Fibroblast of villous mesenchyme (primary cell): ENCODE measurements at places on chromosomes 1 and 21.
A peak's percentile ranks its signal among the peaks of the same experiment; 100 is the strongest.

DNA sequence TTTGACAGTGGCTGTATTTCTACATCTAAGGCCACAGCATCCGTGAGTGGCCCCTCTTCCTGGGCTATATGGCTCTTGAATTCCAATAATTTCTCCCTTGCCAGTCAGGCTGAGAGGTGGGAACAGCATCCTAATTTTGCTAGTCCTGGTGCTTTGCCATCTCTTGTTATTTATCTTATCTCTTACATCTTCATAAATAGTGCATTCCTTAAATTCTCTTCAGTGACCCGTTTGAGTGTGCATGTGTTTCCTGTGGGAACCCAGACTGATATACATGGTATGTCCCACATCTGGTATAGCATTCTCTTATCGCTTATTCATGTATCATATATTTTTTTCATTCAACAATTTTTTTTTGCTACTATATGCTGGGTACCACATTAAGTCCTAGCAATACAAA, 9.9 kb downstream of the S100A11 start:
- DNase-seq: peak; percentile 38

DNA sequence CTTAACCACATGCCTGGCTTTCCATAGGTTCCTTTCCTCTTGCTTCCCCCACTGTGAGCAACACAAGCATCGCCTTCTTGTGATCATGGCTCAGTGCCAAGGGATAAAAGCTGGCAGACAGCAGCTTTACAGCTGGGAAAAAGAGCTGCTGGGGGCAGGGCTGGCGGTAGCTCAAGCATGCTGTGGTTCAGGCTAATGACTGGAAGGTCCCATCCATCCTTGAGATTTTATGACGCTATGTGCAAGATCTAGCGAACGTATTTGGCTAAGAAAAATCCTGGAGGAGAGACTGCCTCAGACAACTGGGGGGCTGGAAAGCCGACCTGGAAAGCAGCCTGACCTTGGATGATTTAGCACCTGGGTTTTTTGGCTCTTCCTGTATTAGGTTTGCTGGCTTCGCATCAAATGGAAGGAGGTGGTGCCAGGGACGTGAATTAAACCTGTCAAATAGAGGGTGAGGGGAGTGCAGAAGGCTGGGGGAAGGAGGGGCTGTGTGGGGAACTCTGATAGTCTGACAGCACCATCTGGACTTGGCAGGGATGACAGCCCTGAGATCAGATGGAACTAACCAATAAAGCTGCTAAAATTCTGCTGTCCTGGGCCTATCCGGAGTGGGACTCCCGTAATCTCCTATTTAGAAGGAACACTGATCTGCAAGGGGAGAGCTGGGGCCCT, 34.8 kb downstream of the ZMYND12 start:
- peak; percentile 69 for DNase-seq

GRCh38 chr1:27527223-27527889, 37.4 kb upstream of the WASF2 start:
- DNase-seq: peak; percentile 88

DNA sequence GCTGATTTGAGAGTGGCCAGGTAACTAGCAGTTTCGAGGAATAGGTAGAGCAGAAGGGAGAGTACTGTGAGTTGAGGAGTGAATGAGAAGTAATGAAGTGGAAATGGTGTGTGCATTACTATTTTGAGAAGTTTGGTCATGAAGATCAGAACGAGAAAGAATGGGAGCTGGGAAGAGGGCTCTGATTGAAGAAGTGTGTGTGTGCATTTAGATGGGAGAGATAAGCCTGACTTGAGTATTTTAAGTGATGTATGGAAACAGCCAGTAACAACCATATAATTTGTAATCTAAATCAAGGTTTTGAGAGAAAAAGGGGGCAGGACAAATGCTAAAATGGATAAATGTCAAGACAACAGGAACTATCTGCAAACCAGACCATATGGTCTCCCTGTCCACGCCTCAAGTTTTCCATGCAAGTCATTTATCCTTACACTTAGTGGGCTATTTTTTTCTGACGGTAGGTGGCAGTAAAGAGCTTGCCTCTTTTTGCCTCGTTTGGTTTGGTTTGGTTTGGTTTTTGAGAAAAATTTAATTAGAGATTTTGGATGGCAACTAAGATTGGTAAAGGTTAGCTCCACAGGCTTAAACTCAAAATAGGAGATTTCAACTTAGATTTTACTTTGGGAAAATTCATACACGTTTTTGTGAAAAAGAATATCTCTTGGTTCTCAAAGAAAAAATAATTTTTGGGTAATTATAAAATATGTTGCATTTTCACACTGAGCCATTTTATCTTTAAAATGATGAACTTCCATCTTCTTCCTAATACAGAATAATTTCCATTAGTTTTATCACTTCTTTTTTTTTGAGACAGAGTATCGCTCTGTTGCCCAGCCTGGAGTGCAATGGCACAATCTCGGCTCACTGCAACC, 9.5 kb upstream of the B3GALNT2 start:
- peak; percentile 83 for DNase-seq

GRCh38 chr1:9145021-9145668, 16.2 kb upstream of the GPR157 start:
- DNase-seq: peak; percentile 70

DNA sequence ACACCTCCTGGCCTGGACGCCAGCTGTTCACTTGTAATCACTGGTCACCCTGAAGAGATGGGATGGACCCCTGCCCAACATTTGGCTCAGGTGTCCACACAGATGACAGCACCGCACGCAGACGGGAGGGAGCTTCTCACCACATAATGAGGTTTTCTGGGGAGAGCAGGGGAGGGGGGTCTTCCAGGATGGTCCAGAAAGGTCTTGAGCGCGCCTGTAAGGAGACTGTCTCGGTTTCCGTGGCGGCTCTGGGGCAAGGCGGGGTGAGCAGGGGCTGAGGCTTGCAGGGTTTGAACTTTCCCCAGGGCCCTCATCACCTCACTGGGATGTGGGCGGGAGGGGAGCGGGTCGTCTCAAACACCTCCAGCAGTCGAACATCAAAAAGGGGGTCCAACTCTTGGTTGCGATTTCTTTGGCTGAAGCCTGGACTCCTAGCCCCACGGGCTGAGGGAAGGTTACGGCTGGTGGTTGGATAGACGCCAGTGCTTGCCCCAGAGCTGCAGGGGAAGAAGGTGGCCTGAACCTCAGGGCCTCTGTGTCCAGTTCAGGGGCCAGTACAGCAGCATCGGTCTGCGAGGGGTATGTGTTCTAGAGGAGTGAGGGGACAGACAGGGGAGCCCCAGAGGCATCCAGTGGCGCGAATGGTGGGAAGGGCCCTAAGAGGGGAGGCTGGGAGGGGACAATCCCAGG, 53.8 kb downstream of the PRKCZ start:
- no peak for DNase-seq

GRCh38 chr1:26403656-26404055, 7.0 kb upstream of the LIN28A start:
- DNase-seq: no peak

GRCh38 chr1:52366517-52366827, 467 bp upstream of the CC2D1B start:
- no peak for DNase-seq

GRCh38 chr1:209198961-209199750, 384.4 kb upstream of the CAMK1G start:
- no peak for DNase-seq

DNA sequence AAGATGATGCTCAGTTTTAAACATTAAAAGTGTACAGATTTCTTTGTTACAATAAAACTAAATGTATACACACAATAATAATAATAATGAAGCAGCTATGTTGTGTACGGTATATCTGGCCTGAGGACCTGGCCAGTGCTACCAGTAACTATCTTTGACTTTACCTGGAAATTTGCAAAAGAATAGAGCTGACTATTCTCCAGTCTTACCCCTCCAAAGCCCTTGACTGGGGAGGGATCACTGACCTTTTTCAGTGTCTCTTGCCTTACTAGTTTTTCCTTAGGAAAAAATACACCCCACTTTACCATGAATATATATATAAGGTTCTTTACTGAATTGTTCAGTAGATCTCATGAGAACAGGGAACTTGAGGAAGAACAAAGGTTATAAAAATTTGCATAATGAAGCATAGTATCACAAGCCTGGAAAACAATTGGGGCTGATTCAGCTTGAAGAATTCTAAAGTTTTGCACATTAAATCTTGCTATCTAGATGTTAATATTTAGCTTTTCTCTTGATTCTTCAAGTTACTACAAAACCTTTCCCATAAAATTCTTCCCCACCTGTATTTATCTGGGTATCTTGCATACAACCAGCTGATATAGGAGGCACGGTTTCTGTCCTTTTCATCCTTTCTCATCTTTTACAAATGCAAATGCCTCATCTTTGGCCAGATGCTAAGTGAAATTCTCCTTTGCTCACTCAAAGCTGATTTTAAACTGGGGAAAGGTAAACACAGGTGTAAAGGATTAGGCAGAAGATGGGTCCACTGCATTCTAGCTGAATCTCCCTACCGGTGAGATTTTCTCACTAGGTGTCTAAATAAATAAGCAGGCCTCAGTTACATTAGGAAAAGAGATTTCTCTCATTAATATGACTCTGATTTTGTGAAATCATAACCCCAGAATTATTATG, 25.0 kb upstream of the SLAMF1 start:
- DNase-seq: no peak

GRCh38 chr1:65948609-65949229, 156.0 kb downstream of the PDE4B start:
- peak; percentile 90 for DNase-seq

DNA sequence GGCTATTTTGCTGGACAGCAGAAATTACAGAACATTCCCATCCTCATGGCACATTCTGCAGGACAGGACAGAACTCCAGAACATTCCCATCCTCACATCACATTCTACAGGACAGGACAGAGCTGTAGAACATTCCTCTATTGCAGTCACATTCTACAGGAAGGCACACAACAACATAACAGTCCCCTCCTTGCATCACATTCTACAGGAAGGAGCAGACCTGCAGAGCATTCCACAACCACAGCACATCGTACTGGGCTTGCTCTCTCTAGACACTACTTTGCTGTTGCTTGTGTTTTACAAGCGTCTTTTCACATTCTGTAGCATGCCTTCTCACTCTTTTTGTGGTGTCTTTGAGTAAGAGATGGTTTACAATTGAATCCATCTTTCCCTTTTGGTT, 26.8 kb upstream of the ABCB10 start:
- DNase-seq: no peak

- DNase-seq: peak; percentile 47
These were observed 200.2 kb downstream of the APP start for GRCh38 chr21:25970254-25970930.

GRCh38 chr21:37574316-37574715, 207.7 kb downstream of the DYRK1A start:
- DNase-seq: no peak

DNA sequence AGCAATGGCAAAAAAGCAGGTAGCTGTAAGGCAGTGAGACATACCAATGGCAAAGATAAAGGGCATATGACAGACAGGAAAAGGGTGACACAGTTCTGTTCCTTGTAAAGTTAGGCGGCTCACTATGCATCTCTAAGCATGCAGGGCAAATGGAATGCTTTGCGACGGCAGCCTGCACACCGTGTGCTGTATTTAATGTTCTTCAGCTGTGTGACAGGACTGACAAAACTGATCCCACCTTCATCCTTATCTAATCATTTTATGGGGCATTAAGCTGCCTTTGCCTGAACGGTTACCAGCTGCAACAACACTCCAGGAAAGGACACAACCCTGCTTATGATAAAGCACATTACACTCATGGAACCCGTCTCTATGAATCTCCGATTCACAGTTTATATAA, 80.5 kb upstream of the VAV3 start:
- DNase-seq: no peak

GRCh38 chr1:116290085-116290705, 82.8 kb upstream of the ATP1A1 start:
- peak; percentile 84 for DNase-seq

DNA sequence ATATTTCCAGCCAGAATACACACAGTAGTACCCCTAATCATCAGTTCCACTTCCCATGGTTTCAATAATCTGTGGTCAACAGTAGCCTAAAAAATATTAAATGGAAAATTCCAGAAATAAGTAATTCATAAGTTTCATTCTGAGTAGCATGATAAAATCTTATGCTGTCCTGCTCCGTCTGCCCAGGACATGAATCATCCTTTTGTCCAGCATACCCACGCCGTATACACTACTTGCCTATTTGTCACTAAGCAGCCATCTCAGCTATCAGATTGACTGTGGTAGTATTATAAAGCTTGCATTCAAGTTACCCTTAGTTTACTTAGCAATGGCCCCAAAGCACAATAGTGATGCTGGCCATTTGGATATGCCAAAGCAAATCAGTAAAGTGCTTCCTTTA, 118.7 kb downstream of the SLC5A9 start:
- no peak for DNase-seq

- DNase-seq: no peak
These were observed 167.1 kb upstream of the PLD5 start for GRCh38 chr1:242691610-242691945.

GRCh38 chr1:217052626-217053025, 329.4 kb upstream of the ESRRG start:
- no peak for DNase-seq

- DNase-seq: peak; percentile 22
These were observed 12.9 kb downstream of the DESI2 start for GRCh38 chr1:244665771-244666217.

DNA sequence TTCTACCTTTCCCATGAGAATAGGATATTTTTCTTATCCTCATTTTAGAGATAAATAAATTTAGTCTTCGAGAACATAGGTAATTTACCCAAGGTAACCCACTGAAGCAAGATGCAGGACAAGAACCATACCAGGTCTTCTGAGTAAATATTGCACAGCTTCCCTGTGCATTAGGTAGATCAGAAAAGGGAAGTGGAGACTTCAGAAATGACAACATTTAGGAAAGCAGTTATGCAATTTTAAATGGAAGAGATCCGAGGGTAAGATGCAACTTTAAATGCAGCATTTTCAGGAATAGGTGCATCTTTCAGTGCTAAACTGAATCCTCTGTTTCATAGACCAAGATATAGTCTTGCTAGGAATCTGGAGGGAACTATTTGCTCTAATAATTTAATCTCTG, 206.4 kb upstream of the SGIP1 start:
- no peak for DNase-seq

DNA sequence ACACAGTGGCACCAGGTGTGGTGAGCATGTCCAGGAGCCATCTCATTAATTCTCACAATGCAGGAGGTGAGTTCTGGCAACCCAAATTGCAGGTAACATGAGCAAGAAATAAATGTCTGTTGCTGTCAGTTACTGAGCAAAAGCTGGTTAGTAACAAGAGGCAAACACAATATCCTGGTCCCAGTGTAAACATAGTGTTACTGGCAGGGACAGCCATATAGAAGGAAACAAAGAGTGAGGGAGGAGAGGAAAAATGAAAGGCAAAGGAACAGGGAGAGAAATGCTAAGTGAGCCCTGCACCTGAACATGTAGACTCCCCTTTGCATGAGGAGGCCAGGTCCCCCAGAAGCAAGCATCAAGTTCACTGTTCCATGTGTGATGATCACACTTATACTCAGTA, 203.6 kb downstream of the TRABD2B start:
- no peak for DNase-seq

- DNase-seq: no peak
These were observed 34.5 kb downstream of the HMGB4 start for GRCh38 chr1:33898406-33898805.
